ENCODE measurements at places on chromosomes 5 and 9.

GRCh38 chr5:116482394-116482793 lies 92.2 kb downstream of the SEMA6A start:
- no peak for DNase-seq

DNA sequence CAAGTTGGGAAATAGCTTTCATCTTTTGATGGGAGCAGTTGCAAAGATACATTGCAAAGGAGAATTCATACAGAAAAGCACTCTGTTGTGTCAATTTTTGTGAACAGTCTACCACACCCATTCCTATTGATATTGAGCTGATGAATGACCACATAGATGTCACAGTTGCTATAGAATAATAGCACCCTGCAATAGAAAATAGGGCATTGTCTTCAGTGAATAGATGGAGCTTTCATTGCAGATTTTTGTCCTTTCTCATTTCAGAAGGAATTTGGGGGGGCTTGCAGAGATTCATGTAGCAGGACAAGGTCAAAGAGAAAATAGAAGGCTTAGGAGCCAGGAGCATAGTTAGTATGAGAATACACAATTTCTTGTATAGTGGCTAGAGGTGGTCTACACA lies 237.9 kb downstream of the TMEM38B start:
- no peak for DNase-seq

DNA sequence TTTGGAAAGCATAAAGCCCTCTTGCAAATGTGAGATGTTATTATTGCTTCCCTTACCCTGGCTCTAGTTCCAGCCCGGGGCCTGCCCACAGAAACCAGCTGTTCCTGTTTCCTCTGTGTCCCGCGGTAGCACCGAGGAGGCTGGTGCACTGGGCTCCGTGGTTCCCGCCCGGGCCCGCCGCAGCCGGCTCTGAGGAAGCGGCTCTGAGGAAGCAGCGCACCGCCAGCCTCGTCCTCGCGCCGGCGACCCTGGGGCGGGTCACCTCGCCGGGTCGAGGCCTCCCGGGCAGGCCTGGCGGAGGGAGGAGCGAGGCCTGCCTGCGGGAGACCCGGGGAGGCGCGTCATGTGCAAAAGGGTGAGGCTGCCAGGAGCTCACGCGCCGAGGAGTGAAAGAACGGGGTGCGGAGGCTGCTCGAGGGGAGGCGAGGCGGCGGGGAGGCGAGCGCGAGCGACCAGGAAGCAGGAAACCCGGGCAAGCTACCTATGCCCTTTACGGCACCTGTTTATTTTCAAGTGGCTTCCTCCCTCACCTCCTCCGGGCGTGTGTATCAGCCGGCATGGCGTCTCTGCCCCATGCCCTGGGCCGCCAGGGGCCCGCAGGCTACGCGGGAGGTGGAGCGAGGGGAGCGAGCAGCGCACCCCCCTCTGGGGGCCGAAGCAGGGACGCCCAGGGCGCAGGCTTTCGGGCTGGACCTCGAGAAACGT lies 61.3 kb upstream of the MEGF10 start:
- DNase-seq = peak; percentile 73

DNA sequence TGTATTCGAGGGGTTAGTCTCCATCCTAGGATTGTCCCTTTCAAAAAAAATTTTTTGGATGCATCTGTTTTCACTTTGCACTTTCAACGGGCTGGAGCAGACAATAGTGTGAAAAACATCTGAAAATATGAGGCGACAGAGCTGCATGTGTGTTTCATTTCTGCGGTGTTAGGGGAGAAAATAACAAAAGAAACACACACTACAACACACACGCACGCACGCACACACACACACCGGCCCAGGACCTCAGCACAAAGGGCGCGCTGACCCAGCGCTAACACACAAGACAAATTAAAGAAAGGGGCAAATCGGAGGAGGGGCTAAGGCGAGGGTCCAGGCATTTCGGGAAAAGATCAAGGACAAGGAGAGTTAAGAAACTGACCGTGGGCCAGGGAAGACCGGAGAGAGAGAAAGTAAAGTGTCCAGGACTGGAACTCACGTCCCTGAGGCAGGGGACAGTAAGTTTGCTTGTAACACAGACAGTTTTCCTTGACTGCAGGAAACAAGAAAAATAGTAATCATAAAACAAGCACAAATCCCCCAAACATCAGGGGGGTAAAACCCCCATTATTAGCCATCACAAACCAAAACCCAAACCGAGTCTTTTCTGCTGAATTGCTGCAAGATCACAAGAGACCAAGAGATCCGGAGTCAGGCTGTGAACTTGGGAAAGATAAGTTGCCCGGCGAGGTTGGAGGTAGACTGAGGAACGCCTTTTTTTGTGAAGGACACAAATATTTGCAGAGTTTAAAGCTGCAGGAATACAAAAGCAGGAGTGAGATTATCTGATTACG lies 302.1 kb downstream of the PARP8 start:
- DNase-seq = no peak

DNA sequence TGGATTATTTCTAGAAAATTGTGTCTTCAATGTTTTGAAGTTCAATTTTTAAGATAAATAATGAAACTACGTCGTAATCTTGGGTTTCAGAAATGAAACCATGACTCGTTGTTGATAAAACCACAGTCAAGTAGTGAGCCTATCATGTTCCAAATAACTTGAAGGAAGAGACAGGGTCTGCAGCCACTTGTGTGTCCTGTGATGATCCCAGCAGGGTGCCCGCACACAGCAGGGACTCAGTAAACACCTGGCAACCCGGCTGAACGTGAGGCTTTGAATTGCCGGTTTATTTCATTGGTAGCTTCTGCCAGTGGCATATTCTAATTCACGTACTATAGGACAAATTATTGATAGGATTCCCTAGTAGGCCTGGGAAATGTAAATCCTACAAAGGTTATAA lies 679.6 kb downstream of the IRX1 start:
- DNase-seq = no peak

- DNase-seq = peak; percentile 59
Observed at GRCh38 chr5:142053426-142054151, 40.8 kb upstream of the GNPDA1 start.

DNA sequence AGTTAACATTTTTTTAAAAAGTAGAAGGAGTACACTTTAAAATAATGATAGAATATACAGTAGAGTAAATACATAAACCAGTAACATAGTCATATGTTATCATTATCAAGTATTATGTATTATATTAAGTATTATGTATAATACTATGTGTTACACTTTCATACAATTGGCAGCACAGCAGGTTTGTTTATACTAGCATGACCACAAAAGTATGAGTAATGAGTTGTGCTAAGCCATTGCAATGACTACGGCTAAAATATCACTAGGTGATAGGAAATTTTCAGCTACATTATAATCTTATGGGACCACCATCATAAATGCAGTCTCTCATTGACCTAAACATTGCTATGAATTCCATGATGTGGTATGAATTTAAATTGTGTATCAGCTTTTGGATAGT lies 506.0 kb downstream of the HTR1A start:
- no peak for DNase-seq

- DNase-seq = no peak
Observed at GRCh38 chr5:111461255-111461671, 51.1 kb downstream of the STARD4 start.

GRCh38 chr5:154405078-154405792 lies 40.6 kb upstream of the SAP30L start:
- peak; percentile 89 for DNase-seq

GRCh38 chr9:6632516-6633183 lies 12.9 kb downstream of the GLDC start:
- DNase-seq = no peak

GRCh38 chr5:155222393-155222792 lies 208.8 kb downstream of the KIF4B start:
- no peak for DNase-seq

DNA sequence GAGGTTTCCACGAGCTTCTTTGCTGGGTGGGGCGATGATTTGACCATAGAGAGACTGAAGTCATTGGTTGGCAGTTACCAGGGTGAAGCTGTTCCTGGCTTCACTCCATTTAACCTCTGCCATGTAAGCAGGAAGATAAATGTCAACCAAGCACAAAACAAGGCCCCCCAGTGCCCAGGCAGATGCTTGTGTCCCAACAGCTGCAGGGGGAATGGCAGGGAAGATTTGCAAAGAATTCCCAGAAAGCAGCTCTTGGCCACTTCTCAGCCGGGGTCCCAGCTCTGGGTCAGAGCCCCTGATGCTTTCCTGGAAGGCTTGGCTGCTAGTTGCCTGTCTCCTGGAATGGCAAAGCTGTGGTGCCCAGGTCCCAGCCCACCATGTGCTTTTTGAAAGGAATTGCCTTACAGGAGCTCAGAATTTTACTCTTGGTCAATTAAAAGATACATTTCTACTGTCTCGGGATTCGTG lies 383.4 kb downstream of the ENC1 start:
- peak; percentile 44 for DNase-seq

DNA sequence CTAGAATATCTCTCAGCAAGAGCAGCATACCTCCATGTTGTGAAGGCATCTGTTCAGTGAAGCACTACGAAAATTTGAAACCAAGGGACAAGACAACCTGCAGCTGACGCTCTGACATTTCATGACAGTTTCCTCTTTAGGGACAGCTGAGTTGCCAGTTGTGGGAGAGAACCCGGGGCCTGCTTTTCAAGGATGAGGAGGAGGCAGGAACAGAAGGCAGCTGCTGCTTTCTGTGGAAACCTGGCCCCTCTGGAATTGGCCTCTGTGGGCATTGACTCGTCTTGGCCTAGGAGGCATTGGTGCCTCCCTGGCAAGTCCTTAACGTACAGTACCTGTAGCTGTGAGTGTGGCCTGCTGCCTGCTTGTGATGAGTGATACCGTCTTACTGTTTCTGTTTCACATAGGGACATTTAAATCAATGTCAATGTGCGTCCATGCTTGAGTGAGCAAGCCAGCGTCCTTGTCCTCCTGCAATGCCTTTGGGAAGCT lies 21.6 kb downstream of the SLC46A2 start:
- DNase-seq = no peak

- DNase-seq = no peak
Observed at GRCh38 chr9:114757395-114757794, 48.4 kb downstream of the TNFSF15 start.

GRCh38 chr9:113471566-113471965 lies 8.0 kb downstream of the RGS3 start:
- no peak for DNase-seq

- no peak for DNase-seq
Observed at GRCh38 chr5:93735378-93735777, 6.0 kb downstream of the POU5F2 start.

DNA sequence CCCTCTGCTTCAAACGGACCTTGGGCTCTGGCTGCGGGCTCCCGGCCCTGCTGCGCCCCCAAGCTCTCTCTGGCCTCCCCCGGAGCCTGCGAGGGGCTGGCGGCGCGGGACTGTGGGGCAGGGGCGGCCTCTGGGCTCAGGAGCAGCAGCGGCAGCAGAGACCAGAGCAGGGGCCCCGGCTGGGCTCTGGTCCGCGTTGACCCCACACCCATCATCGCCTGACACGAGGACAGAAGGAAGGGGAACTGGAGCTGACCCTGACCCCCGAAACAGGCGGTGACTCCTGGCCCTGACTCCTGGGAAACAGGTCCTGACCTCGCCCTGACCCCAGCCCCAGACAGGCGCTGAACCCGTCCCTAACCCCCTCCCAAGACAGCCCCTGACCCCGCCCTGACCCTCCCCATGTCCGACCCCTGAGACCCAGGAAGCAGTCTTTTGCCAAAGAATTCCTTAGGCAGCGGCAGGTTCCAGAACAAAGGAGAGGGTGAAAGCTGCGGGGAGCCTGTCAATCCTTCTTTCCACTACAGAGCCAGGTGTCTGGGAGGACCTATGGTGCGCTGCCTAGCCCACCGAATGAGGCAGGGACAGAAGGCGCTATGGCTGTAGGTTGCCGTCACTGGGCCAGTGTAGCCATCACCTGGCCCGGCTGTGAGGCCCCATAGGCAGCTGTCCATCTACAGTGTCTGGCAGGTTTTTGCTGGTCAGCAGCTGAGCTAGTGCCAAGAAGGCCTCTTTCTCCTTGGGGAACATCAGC lies 74.7 kb upstream of the SPTLC1 start:
- no peak for DNase-seq

- DNase-seq = peak; percentile 46
Observed at GRCh38 chr5:163916376-163916775, 411.0 kb downstream of the MAT2B start.

DNA sequence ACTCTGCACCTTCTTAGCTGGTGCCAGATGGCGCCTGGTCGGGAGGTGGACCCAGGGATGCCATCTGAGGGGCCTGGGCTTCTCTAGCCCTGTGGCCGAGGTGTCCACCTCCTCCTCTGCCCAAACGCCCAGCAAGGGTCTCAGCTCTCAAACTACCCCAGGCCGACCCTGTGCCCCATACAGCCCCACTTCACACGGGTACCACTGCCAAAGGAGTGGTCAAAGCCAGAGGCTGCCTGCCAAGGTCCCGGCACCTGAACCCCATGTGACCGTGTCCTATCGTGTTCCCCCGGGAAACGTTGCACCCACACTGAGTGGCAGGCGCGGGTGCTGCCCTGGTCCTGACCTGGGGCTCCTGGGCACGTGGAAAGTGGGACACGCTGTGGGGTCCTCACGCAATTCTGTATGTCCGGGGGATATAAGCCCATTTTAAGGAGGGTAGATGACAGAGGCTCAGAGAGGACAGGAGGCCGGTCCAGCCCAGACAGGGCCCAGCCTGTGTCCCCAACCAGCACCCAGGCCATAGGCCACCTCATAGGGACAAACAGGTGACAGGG lies 1.9 kb downstream of the ENTPD8 start:
- no peak for DNase-seq

- DNase-seq = no peak
Observed at GRCh38 chr9:15220658-15221318, 86.2 kb downstream of the TTC39B start.

DNA sequence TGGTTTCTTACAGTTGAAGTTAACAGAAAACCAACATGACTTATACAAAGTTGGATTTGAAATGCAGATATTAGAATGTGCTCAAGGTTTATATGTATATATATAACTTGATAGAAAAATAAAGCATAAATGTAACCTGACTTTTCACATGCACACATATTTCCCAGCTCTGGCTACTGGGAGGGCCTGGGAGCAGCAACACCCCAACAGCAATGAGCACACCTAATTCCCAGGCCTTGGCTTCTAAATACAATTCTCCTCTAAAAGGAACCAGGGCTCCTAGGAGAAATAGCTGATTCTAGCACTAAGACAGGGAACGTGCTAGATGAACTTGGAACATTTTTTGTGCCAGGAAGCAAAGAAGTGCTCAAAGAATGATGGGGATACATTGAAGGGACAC lies 42.1 kb downstream of the DENND1A start:
- DNase-seq = no peak

DNA sequence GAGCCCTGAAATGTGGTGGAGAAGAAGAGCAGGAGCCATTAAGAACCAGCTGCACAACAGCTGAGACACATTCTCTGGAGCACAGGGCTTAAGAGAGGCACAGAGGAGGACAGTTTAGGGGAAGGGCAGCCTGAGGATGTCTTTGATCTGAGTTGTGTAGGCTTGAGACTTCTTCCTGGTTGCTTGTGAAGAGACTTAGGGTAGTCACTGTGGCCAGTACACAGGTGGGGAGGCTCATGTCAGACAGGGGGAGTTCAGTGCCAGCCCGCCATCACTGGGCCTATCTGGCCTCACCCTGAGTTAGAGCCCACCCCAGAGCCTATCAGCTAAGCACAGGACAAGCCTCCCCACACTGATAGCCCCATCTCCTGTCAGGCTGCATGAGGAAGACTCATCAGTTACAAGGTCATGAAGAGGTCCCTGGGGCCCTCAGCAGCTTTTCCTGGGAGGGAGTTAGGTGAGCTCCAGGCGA lies 19.8 kb downstream of the SLC22A4 start:
- no peak for DNase-seq

GRCh38 chr9:90052366-90052765 lies 447.6 kb downstream of the GADD45G start:
- no peak for DNase-seq

- no peak for DNase-seq
Observed at GRCh38 chr9:96524045-96524444, 74.1 kb downstream of the HABP4 start.
